Activated CD4-positive, alpha-beta T cell treated with anti-CD3 and anti-CD28 coated beads, Interleukin-2, amount 50 U/mL, for 24 hours (primary cell): ENCODE measurements at places on chromosomes 7 and 10.

- no peak for DNase-seq
Measured at GRCh38 chr7:107628461-107629064, 32.1 kb upstream of the SLC26A4 start.

DNA sequence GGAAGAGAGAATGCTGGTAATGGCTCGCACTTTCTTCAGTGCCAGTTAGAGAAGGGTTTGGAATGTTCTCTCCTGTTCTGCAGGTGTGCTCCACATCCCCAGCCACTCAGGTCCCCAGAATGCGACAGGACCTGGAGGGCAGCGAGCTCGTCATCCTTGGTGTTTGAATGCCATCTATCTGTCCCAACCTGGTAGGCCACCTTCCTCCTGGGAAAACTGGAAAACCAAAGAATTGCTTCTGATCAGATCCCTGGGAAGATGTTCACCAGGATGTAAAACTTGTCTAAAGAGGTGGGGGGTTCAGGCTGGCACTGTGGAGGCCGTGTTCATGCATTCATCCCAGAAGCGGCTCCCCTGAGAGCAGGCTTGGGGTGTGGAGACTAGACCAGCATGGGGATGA, 379.5 kb downstream of the GLRX3 start:
- DNase-seq, result no peak

- DNase-seq, result no peak
Measured at GRCh38 chr7:94178230-94178629, 174.1 kb upstream of the BET1 start.

DNA sequence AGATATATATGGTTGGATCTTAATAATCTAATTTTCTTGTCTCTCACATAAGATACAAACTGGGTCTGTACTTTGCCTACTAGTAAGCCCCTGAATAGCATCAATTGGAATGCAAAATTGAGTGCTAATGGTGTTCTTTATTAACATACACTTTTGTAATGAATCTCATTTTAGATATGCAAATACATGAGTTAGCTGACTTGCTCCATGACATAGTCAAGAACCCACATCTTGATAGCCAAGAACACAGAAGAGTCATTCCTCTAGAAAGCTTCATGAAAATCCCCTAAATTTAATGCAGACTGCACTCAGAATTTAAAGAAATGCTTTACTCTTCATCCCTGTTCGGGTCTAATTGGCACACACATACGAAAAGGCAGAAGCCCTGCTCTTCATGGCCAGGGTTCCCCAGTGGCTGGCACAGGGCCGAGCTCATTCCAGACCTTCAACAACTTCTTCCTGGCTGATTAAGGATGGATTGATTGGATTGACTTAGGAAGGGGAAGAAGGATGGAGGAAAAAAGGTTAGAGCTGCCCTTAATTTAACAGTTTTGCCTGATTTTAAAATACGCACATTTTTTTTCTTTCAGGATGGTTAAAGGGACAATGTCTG, 431.1 kb upstream of the KLF6 start:
- no peak for DNase-seq

DNA sequence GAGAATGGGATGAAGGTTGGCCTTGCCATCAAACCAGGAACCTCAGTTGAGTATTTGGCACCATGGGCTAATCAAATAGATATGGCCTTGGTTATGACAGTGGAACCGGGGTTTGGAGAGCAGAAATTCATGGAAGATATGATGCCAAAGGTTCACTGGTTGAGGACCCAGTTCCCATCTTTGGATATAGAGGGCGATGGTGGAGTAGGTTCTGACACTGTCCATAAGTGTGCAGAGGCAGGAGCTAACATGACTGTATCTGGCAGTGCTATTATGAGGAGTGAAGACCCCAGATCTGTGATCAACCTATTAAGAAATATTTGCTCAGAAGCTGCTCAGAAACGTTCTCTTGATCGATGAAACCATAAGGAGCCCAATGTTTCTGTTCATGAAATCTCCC, 637 bp downstream of the RPEL1 start:
- DNase-seq, result no peak

DNA sequence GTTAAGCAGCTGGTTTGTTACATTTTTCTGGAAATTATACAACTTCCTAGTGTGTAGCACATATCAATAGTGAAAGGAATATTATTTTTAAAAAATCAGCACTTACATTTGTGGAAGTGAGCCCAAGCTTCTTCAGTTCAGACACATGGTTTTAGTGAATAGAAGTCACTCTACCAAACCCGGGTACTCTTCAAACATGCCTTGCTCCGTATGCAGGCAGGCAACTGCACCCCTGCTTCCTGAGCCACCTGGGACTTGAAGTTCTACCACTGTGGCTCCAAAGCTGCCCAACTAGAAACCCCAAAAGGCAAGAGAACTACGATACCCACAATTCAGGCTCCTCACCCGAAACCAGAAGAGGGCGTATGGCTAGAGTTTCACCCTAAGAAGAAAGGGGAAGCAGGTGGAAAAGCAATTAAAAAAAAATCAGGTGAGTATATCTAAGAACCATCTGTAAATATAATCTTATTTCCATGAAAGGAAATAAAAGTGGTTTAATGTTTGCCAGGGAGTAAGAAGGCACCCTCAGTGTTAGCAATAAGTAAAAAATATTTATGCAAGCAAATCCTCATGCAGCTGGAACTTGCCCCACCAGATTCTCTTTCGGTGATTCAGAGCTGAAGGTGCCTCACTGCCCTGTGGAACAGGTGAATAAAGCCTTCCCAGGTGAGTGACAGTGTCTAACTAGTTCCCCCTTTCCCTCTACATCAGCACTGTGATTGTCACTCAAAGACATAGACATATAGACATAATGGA, at the start of gene MACC1:
Gene MACC1, minus strand, starts transcription at position 192 of the 756 bp plus-strand sequence. CDS start 55,522 bp downstream, outside the sequence.
- DNase-seq, result no peak

- no peak for DNase-seq
Measured at GRCh38 chr10:58578366-58578765, 65.7 kb downstream of the BICC1 start.

GRCh38 chr7:102138676-102139075, 148.0 kb upstream of the SH2B2 start:
- no peak for DNase-seq

DNA sequence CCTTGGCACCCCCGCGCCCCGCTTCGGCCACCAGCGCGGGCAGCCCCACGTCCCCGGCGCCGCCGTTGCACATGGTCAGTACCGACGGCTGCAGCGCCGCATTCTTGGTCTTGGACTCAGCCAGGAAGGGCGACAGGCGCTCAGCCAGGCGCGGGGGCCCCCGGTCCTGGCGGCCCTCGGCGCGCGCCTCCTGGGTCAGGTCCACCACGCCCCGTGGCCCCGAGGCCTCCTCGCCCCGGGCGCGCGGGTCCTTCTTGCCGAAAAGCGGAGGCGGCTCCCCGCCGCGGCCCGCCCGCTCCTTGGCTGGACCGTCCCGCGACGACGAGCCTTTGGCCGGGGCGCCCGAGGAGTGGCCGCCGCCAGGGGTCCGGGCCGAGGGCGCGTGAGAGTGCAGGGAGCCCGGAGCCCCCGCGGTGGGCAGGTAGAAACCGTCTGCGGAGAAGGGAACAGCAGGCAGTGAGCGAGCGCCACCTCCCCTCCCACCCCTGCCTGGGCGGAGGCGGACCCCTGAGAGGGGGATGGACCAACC, 34.7 kb downstream of the TNRC18 start:
- DNase-seq, result no peak

DNA sequence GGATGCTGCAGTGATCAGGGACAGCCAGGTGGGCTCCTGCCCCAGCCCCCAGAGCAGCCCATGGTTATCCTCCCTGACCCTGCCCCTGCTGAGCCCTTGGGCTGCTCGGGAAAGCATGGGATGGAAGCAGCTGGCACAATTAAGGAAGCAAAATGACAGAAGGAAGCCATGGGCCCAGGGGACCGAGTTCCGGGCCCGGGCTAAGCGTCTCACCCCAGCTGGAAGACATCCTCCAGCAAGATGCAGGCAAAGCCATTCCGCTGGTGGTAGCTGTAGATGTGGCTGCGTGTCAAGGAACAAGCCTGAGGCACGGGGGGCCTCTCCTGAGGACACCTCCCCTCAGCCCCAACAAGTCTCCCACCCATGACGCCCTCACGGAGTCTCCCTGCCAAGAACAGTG, 1.1 kb downstream of the ATG9B start:
- DNase-seq, result no peak

- DNase-seq, result no peak
Measured at GRCh38 chr7:12066004-12066403, 145.1 kb upstream of the TMEM106B start.

GRCh38 chr7:101302641-101303101, 18.9 kb downstream of the IFT22 start:
- no peak for DNase-seq

GRCh38 chr7:90246171-90246570, 1.2 kb downstream of the CFAP69 start:
- no peak for DNase-seq

GRCh38 chr10:33612551-33612950, 278.1 kb upstream of the NRP1 start:
- no peak for DNase-seq

DNA sequence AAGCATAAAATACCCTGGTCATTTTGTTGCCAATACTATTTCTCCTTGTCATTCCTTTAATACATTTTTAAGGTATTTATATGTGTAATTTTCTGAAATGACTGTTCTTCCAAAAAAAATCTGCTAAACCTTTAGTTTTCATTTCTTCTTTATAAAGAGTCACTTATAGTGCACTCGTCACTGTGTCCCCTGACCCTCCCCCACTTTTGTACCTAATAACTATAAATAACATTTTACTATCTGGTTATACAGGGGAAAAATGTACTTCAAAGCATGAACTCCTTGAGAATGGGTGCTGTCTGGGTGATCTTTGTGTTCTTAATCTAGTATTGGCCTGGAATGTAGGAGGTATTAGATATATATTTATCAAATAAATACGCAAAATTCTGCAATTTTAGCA, 31.1 kb downstream of the RTKN2 start:
- DNase-seq, result no peak

GRCh38 chr10:63421591-63421990, 44.2 kb downstream of the JMJD1C start:
- no peak for DNase-seq

GRCh38 chr10:59829601-59830000, 76.3 kb upstream of the MRLN start:
- DNase-seq, result no peak

- no peak for DNase-seq
Measured at GRCh38 chr7:28016297-28016696, 164.3 kb downstream of the JAZF1 start.

GRCh38 chr10:33031815-33032653, 74.0 kb upstream of the ITGB1 start:
- no peak for DNase-seq

DNA sequence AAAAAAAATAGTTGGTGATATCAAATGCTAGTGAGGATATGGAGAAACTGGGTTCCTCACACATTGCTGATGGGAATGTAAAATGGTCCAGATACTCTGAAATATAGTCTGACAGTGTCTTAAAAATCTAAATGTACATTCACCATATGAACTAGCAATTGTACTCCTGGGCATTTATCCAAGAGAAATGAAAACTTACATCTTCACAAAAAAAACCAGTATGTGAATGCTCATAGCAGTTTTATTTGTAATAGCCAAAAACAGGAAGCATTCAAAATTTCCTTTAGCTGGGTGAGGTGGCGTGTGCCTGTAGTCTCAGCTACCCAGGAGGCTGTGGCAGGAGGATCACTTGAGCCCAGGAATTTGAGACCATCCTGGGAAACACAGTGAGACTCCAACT, 2.1 kb upstream of the SSC4D start:
- DNase-seq, result no peak

DNA sequence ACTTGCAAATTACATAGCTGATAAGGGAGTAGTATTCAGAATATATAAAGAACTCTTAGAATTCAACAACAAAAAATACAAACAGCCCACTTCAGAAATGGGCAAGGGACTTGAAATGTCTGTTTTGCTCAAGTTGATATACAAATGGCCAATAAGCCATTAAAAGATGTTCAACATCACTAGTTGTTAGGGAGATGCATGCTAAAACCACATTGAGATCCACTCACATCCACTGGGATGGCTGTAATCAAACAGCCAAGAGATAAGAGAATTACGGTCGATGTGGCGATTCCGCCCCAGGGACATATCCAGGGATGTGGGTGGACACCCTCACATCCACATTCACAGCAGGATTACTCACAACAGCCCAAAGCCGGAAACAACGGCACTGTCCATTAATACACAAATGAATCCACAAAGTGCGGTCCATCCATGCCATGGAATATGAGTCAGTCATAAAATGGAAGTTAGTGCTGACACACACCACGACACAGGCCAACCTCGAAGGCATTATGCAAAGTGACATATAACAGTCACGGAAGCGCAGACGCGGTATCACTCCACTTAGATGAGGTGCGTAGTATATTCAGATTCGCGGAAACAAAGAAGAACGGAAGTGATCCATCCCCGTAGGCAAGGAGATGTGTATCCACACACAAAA, 227.8 kb downstream of the DNAJB6 start:
- no peak for DNase-seq

DNA sequence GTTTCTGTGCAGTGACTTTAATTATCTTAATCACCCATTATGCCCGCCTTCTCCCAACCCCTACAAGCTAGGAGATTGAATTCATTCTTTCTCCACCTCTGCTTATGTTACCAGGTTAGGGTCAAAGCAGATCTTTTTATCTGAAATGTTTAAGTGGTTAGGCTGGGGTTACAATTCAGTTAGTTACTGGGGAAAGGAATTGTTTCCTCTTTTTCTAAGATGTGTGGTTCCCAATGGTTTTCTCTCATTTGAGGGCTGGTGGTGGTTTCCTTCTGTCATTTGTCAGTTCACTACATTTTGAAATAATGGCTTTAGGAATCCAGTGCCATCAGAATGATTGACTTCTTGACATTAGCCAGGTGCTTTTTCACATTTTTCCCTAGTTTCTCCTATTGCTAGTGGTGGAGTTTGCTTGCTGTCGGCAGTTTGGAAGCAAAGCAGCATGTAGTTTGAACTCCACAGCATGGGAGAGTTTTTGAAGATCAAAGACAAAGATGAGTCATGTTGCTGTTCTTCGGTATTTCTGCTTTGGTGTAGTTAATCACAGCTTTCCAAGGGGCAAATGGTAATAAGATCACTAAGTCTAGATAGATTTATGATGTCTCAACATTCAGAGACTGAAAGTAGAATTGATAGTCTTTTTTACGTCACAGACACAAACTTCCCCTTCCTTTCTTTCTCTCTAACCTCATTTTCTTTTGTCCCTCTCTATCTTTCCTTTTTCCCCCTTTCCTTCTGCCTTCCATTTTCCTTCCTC, 168.2 kb downstream of the SND1 start:
- DNase-seq, result peak; percentile 7

GRCh38 chr7:7516662-7517061, 19.0 kb downstream of the COL28A1 start:
- no peak for DNase-seq

GRCh38 chr10:123213192-123213591, 59.0 kb downstream of the BUB3 start:
- DNase-seq, result no peak

DNA sequence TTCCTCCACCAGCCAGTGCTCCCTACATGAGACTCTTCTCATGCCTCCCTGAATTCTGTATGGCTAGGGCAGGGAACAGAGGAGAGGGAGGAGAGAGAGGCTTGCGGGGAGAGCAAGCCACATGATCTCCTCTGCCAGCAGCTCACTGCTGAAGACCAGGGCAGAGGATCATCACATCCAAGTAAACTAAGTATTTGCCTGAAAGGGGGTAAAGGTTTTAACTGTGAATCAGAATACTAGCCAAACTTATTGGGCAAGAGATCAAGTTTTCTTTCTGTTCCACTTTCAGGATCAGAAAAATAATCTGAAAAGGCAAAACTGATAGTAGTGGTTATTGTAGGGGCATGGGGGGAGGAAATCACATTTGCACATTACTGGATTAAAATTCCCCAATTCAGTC, 17.8 kb upstream of the ERCC6 start:
- DNase-seq, result no peak

- no peak for DNase-seq
Measured at GRCh38 chr7:361680-362401, 71.9 kb downstream of the FOXL3 start.
